CD8-positive, alpha-beta memory T cell (primary cell): ENCODE measurements at places on chromosomes 4 and X. TPM values are rescaled to one million over a fixed set of nuclear protein-coding genes. Genes with fewer than 3 reads are reported as not detected.

Gene ASB9
- 0.71 TPM for polyA plus RNA-seq

Gene OTC
- polyA plus RNA-seq, result not detected

Gene S100G
- polyA plus RNA-seq, result not detected

Gene ADGRG4
- not detected for polyA plus RNA-seq

Gene CENPI
- 0.15 TPM for polyA plus RNA-seq

Gene SGCB
- polyA plus RNA-seq, result 4.9 TPM

DNA sequence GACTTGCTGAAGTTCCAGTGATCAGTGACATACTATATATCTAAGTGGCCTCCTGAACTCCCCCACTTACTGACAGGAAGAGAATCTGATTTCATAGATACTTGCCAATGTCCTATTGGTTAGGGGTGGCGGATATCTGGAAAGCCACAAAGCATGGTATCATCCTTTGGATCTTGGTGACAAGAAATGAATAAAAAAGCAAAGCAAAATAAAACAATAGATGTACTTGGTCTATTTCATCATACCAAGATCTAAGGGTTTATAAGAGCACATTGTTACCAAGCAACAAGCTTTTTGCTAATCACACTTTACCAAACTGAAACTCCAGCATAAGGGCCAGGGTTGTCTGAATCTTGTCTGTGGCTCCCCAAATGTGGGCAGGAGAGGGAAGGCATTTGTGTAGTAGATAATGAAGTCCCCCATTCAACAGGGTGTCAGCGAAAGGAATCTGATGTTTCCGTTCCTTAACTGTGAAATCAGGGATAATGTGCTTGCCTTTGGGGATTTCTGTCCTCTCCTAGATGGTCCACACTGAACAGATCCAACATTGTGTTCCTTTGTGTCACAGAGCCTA lies 125.0 kb upstream of the SMIM10 start:
- DNase-seq, result no peak

GRCh38 chr4:120877021-120877420 lies 45.5 kb downstream of the PRDM5 start:
- no peak for DNase-seq

GRCh38 chrX:2691543-2692220 lies 587 bp downstream of the CD99 start:
- DNase-seq, result no peak

GRCh38 chrX:12325171-12325570 lies 186.9 kb downstream of the FRMPD4 start:
- no peak for DNase-seq

DNA sequence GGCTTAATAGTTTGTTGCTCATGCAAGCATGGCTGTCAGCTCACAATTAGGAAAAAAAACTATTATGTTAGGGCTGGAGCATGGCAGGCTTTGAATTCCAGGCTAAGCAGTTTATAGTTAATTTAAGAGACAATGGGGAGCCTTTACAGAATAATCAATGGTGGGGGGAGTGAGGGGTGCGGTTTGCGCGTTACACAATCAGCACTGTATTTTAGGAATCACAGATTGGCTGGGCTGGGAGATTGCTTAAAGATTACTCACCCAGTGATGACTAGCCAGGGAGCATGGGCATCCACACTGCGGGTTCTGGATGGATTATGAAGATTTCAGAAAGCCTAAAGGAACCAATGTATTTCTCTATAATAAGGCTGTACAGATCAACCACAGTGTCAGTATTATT lies 186.6 kb downstream of the SOX3 start:
- DNase-seq, result no peak

DNA sequence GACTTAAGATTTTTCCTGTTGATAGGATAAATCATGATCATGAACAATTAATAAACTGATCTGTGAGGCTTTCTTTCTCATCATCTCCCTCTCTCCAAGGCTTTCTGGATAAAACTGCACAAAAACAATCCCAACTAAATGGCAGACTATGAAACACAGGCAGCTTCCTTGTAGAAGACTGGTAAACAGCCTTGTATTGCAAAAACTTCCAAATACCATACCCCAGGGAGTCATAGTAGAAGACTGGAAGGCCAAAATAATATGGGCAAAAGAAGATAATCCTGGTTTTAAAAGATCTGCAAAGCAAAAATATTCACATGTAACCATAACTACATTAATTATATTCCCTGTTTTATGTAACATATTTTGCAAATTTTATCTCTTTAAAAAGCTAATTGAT lies 113.0 kb downstream of the ANAPC10 start:
- no peak for DNase-seq
